Left colon (tissue), 2 donors: ENCODE measurements at places on chromosomes 4 and X. TPM values are rescaled to one million over a fixed set of nuclear protein-coding genes. Genes with fewer than 3 reads are reported as not detected.

Gene ARHGEF38
- 11.6 TPM for total RNA-seq

Gene ARHGEF6
- total RNA-seq, result 2.1 TPM

Gene SLAIN2
- total RNA-seq, result 94.4 TPM

Gene P2RY4
- total RNA-seq, result 1.9 TPM

Gene PDCL2
- total RNA-seq, result not detected
